ENCODE measurements at places on chromosomes 4 and X. TPM values are rescaled to one million over a fixed set of nuclear protein-coding genes. Genes with fewer than 3 reads are reported as not detected.

Gene PNMA5
- total RNA-seq: not detected

Gene LONRF3
- total RNA-seq: 1.5 TPM

Gene MAOA
- total RNA-seq: 18.9 TPM

Gene SLC7A11
- 6.3 TPM for total RNA-seq

Gene DDIT4L
- total RNA-seq: 5.7 TPM

GRCh38 chr4:23476515-23477090 lies 413.2 kb downstream of the PPARGC1A start:
- no peak for DNase-seq

- DNase-seq: no peak
Measured at GRCh38 chr4:158775091-158775651, 6.3 kb downstream of the FNIP2 start.

- DNase-seq: no peak
Measured at GRCh38 chr4:3911252-3911856, 145.2 kb downstream of the ADRA2C start.

- no peak for DNase-seq
Measured at GRCh38 chrX:7083468-7084396, 63.8 kb upstream of the STS start.

DNA sequence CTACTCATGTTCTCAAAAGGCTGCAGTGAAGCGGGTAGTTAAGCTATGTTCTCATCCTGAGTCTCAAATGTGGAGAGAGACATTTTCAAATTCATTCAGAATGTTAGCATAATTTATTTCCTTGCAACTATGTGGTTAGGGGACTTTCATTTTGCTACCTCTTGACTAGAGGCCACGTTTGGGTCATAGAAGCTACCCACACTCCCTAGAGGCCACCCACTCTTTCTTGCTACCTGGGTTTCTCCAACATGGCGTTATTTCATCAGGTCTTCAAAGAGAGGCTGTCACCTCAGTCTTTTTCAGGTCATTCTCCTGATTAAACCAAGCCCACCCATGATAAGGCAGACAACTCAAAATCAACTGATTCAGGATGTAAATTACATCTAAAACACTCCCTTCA lies 34.3 kb upstream of the NLGN4X start:
- DNase-seq: no peak

- DNase-seq: no peak
Measured at GRCh38 chr4:184402740-184403383, 71.5 kb downstream of the IRF2 start.

DNA sequence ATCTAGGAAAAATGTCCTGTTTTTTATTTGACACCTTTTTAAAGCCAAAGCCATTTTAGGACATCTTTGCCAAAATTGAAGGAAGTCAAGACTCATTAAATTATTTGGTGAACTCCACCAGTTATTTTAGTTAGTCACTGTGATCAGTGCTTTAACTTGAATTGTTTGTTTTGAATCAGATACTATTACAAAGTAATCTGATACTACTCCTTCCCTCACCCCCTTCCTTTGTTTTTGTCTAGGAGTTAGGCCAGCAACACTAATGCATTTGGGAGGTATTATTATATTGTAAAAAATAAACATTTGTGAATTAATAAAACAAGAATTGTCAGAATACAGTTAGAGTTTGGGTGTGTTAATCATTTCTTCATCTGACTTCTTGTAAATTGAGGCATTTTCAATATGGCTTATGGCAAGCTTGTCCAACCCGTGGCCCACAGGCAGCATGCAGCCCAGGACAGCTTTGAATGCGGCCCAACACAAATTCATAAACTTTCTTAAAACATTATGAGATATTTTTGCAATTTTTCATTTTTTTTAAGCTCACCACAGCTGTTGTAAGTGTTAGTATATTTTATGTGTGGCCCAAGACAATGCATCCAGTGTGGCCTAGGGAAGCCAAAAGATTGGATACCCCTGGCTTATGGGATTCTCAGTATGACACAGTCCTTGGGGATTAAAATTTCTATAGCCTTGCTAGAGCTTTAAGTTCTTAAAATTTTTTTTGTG lies 182.2 kb downstream of the BMPR1B start:
- no peak for DNase-seq

DNA sequence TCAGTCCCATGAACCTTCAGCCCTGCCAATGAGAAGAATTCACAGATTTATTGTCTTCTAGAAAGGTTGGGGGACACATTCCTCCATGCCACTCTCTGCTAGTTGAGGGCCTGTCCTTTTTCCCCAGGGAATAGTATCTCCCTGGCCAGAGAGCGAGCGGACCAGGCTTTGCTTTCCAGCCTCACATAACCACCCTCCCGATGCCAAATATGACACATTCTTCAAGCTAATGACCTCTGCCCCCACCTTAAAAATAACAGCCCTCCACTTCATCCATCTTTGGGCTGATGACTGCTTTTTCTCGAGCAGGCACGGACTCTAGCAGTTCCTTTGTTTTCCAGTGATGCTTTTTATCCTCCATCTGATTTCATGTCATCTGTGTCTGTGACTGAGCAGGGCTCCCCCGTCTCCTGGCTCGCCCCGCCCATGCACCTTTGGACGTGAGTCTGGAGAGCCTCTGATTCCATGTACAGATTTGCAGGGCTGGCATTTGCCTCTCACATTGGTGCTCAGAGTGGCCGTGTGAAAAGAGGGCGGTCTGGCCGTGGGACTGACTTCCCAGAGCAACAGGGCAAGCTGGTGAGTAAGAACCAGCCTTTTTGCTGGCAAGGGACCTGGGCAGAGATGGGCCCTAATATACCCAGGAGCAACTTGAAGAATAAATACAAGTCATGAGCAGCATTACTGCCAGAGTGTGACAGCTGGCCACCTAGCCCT lies 279.8 kb downstream of the BCOR start:
- DNase-seq: no peak

DNA sequence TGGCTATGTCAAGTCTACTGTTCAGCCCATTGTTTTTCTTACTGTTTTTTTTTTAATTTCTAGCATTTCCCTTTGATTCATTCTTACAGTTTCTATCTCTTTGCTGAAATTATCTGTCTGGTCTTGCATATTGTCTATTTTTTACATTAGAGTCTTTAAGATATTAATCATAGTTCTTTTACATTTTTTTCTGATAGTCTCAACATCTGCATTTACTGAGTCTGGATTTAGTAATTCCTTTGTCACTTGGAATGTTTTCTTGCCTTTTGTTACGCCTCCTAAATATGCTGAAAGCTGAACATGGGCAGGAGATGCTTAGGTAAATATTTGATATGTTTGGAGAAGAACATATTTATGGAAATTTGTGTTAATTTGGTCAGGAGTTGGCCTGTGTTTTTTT lies 10.4 kb downstream of the JADE3 start:
- DNase-seq: no peak

DNA sequence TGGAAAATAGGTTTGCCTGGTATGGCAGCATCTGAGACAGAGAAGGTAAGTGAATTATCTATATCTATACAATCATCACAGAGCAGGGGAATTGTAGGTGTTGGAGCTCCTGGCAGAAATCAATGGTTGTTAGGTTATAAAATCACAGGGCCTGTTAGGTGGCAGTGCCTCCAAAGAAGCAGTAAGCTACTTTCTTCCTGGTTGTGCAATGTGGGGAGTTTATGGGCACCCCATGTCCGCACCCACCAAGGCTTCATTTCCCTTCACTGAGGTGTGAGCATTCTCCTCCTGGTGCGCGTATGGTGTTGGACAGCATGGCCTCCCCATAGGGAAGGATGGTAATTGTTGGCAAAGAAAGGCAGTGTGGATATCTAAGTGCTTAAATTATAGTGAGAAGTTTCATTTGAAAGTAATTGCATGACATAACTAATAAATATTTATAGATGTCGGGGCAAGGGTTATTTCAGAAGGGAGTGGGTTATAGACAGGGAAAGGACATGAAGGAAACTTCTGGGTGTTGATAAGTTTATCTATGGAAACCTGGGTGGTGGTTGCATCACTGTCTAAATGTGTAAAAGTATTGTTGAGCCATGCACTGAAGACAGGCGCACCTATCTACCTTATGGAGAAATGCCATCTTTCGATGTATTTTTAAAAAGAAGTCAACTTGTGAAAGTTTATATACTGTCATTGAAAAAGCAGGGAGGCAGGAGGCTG lies 153.7 kb downstream of the FRAS1 start:
- DNase-seq: no peak

DNA sequence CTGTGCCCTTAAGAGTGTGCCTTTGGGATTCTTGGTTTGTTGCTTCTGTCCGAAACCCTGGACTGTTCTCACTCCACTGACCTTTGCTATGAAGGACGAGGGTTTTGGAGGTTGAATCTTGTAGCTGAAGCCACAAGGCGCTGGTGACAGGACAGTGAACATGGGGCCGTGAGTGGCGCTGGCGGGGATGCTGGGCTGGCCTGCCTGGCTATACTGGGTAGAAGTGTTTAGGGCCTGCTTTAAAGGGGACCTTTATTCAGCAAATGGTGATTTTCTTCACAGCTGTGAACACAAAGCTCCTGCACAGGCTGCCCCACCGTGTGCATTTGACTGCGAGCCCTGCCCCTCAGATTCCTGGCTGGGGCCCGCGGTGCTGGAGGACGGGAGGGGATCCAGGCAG lies 27.1 kb upstream of the TADA2B start:
- DNase-seq: no peak
